G401 (cell line): ENCODE measurements at places on chromosomes 16 and 17. TPM values are rescaled to one million over a fixed set of nuclear protein-coding genes. Genes with fewer than 3 reads are reported as not detected.

GRCh38 chr17:80195671-80196529, 24.2 kb downstream of the SGSH start:
- no peak for DNase-seq

DNA sequence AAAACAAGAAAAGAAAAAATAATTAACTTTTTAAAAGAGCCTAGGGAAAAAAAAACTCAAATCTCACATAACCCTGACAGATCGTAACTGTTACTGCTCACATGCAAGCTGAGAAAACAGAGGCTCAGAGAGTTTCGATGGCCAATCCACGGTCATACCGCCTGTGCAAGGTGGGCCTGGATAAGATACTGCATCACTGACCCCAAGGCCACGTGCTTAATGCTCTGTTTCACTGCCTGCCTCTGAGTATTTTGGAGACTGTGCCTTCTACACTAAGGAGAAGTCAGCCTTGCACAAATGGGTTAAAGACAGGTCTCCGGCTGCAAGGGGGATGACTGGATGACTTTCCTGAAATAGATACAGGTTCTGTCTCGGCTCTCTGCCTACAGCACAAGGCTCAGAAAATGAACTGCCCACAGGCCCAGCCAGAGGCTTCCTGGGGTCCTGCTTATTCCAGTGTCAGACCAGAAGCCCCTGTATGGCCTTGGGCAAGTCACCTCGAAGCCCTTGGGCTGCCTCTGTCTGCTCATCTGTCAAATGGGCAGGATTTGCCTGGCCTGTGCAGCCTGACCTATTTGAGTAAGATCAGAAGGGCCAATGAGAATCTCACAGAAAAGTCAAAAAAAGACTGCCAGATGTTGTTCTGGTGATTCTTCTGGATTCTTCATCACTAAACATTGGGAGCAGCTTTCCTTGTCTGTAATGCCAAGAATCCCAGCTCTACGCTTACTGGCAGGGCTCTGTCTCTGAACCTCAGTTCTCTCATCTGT, 25.8 kb downstream of the CNGB1 start:
- no peak for DNase-seq

DNA sequence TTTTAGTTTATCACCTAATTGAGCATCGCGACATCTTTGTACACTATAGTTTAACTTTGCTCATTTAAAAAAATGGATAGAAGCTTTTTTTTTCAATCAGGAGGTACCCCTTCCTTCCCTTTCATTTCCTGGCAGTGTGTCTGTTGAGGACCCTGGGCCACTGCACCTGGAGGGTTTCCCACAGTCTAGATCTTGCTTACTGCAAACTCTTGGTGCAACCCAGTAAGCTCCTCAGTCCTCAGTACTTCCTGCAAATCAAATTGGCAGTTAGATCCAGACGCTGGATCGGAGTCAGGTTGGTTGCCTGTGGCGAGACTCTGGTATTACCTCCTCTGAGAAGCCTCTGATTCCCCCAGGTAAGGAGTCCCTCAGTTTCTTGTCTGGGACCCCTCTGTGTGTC, 162.0 kb downstream of the RAB11FIP4 start:
- DNase-seq: no peak

GRCh38 chr17:66552371-66552770, 250.0 kb downstream of the PRKCA start:
- no peak for DNase-seq

GRCh38 chr17:77611791-77612502, 346.6 kb upstream of the TNRC6C start:
- no peak for DNase-seq

GRCh38 chr16:49465661-49466528, 92.3 kb downstream of the C16orf78 start:
- DNase-seq: no peak

GRCh38 chr16:9311303-9311954, 220.0 kb downstream of the HAPSTR1 start:
- DNase-seq: no peak

DNA sequence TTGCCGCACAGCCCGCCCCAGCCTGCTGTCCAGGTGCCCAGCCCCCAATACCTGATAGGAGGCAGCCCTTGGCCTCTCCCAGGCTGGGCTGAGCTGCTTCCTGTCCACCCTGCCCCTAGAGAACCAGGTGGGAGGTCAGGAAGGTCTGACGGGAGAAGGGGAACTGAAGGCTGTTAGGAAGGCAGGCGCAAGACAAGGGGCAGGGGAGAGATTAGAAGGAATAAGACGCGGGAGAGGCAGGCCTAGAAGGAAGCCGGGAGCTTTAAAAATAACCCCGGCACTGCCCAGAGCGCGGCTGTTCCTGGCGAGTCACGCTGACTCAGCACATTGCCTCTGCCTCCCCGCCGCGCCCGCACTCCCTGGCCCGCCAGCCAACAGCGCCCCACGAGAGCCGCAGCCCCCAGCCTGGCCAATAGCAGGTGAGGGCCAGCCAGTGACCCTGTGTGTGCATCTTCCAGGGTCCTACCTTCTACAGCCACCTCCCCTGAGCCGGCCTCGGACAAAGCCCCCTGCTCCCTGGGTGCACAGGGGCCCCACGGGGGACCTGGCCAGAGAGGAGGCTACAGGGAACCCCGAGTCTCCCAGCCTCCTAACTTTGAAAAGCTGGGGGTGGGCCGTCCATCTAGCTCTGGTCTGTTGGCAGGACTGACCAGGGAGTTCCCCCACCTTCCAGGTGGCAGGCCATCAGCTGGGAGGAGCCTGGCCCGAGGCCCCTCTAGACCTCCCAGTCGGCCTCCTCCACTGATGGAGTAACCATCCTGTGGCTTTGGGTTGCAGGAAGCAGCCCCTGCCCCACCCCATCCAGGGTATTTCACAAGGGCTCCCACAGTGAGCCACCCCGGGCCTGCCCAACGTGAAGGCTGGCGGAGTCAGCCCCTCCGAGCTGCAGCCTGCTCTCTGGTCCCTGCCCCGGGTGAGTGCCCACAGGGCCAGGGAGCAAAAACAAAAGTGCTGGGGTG, 4.0 kb downstream of the MAFG start:
- DNase-seq: peak; percentile 46

DNA sequence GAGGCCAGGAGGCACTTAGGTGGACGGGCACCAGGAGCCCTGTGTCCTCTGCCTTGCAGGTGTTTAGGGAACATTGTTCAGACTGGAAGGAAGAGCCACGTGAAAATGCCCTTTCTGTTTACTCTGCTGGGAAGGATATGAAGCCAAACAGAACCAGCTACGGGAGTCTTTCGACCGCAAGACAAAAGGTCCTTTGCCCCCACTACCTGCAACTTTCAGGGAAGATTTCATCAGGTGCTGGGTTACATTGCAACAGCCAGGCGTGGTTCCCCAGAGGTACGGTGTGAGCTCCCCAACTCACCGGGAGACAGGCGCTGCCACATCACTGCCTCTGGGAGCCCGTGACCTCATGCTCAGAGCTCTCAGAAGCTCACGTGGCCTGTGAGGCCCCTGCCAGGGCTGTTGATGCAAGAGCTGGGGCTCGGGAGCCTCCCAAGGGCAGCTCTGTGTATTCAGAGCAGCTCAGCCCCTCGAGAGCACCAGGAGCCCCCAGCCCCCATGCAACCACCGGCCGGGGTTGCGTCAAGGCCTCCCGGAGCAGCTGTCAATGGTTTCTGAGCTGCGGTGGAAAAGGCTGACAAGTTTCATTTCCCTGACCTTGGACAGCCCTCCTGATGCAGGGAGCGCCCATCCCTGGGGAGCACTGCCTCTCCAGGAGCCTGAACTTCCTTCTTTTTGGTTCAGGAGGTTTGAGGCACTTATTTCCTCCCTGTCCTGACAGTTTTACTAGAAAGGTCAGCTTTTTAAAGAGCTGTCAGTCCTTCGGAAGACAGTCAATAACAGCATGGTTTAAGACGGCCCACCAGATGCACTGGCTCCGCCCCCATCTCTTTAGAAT, 42.1 kb downstream of the TBC1D16 start:
- no peak for DNase-seq

GRCh38 chr16:15482068-15482747, 47.8 kb downstream of the BMERB1 start:
- DNase-seq: no peak

GRCh38 chr16:78624366-78624765, 524.9 kb downstream of the WWOX start:
- no peak for DNase-seq

DNA sequence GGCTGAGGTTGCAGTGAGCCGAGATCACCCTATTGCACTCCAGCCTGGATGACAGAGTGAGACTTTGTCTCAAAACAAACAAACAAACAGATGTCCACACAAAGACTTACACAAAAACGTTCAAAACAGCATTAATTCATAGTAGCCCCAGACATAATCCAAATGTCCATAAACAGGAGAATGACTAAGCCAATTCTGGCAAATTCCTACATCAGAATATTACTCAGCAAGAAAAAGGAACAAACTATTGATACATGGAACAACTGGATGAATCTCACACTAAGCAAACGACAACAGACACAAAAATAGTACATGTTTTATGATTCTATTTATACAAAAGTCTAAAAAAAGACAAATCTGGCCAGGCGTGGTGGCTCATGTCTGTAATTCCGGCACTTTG, 10.8 kb upstream of the KPNB1 start:
- no peak for DNase-seq

GRCh38 chr16:68040506-68041288, 17.6 kb downstream of the DUS2 start:
- DNase-seq: peak; percentile 81

- DNase-seq: no peak
Measured at GRCh38 chr17:82897514-82898249, 57.9 kb upstream of the ZNF750 start.

DNA sequence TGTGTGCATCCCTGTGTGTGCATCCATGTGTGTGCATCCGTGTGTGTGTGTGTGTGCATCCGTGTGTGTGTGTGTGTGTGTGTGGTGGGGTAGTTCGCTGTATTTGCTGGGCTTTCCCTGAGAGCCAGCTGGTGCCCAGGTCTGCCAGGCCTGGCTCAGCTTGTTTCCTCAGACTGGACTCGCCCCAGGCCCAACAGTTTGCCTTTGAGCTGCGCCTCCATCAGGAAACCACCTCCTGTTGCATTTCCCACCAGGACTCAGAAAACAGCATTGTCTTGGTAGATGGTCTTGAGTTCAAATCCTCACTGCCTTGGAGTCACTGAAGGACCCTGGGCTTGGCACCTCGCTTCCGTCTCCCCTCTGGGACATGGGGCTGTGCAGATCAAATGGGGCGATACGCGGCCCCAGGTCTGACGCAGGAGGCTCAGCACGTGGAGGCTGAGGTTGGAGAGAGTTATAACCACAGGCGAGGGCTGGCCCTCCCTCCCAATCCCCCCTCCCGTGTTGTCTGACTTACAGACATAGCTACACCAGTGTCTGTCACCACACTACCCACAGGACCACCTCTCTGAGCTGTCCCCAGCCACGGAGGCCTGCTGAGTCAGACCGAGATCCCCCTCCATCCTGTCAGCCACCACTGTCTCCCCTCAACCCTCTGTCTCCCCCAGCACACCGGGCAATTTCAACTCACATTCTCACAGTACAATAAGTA, 4.7 kb downstream of the ITGAE start:
- peak; percentile 64 for DNase-seq

DNA sequence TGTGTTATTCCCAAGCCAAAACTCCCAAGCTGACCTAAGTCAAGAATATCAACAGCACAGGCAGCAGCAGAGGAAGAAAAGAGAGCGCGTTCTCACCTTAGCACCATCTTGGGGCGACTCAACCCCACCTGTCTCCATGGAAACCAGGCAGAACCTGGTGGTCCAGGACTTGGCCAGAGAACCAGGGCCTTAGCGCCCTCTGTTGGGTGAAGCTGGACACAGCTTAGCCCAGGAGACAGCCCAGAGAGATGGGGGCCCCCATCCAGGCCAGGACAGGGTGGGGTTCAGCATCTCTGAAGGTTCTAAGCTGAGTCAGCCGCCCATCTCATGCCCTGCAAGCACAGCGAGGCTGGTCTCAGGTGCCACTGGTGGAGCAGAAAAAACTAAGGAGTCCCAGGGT, 60.1 kb upstream of the TMEM132E start:
- DNase-seq: no peak

- no peak for DNase-seq
Measured at GRCh38 chr16:1336619-1337018, 3.2 kb downstream of the BAIAP3 start.

- DNase-seq: no peak
Measured at GRCh38 chr17:52532373-52532772, 373.9 kb upstream of the CA10 start.

GRCh38 chr16:55144651-55145050, 179.4 kb upstream of the IRX6 start:
- no peak for DNase-seq

DNA sequence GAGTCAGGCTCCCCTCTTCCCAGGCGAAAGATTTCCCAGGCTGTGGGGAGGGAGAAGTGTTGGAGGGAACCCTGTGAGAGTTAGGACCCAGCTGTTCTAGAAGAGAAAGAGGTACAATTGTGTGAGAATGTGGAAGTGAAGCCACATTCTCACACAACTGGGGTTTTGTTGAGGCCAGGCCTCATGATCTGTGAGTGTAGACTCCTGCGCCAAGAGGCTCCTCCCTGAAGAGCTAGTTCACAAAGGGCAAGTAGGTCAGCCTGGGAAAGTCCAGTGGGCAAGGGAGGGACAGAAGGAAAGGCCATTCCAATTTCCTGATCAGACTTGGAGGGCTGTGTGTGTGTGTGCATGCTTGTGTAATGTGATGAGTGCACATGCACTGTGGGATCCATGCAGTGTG, 15.2 kb downstream of the CD300LF start:
- DNase-seq: no peak

GRCh38 chr16:72963533-72964315, 84.2 kb downstream of the ZFHX3 start:
- peak; percentile 2 for DNase-seq

The RRAD gene
- total RNA-seq: 0.25 TPM in 1 of 2 replicates, not detected in the other

The TMEM94 gene
- 50.3 and 53.2 TPM in 2 replicates for total RNA-seq

The MYH13 gene
- total RNA-seq: not detected in 2 replicates

The DNAH9 gene
- total RNA-seq: not detected in 2 replicates

The WBP2 gene
- 18.6 and 18.7 TPM in 2 replicates for total RNA-seq

The CIAPIN1 gene
- 152 and 156 TPM in 2 replicates for total RNA-seq

The HASPIN gene
- 11.7 and 20.9 TPM in 2 replicates for total RNA-seq

The ASPA gene
- not detected in 2 replicates for total RNA-seq
